Osteocyte (in vitro differentiated cells): ENCODE measurements at places on chromosomes 4 and X. TPM values are rescaled to one million over a fixed set of nuclear protein-coding genes. Genes with fewer than 3 reads are reported as not detected.
A peak's percentile ranks its signal among the peaks of the same experiment; 100 is the strongest.

GRCh38 chrX:153917869-153918268, 8.2 kb downstream of the ARHGAP4 start:
- no peak for DNase-seq

DNA sequence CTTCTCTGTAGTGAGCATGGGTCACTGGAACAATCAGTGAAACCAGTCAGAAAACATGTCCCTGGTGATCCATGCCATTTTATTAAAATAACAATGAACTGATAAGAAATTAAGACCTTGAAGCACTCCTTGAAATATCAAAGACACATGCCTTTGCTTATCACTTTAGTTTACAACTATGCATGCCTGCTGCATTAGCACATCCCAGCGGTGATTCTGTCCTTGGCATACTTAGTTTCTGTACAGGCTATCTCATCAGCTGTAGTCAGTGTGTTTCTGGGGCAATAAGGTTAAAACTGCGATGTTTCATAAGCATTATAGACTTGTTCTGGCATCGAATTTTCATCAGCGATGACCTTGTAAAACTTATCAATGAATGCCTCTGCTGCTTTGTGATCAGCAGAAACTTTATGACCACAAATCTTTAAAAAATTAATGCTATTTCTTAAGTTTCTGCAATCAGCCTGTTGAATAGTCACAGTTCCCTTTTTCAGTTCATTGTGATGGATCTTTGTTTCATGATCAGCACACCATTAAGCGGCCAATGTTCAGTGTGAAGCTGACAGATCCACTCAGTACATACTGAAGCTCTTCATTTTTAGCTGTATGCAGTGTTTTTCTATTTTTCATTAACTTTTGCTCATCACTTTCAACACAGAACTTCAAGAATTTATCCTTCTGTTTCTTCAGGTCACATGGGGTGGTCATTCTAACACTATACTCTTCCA, 150.5 kb downstream of the RNF150 start:
- no peak for DNase-seq

- no peak for DNase-seq
Measured at GRCh38 chrX:106955004-106955772, 35.0 kb downstream of the CLDN2 start.

- no peak for DNase-seq
Measured at GRCh38 chr4:73731968-73732610, 8.3 kb upstream of the CXCL8 start.

GRCh38 chrX:41180194-41180908, 95.1 kb downstream of the USP9X start:
- no peak for DNase-seq

Gene LRP2BP
- total RNA-seq: 0.31 and 0.59 TPM in 2 replicates

GRCh38 chr4:521636-522330, 22.8 kb downstream of the PIGG start:
- no peak for DNase-seq

GRCh38 chr4:22515145-22515887, 550 bp downstream of the ADGRA3 start:
- peak; percentile 85 for DNase-seq

Gene ATP7A
- total RNA-seq: 16.2 and 17.6 TPM in 2 replicates

GRCh38 chr4:159545556-159545955, 442.7 kb downstream of the RAPGEF2 start:
- no peak for DNase-seq

Gene MAGEB17
- total RNA-seq: not detected in 2 replicates

- no peak for DNase-seq
Measured at GRCh38 chr4:61312526-61312925, 112.4 kb downstream of the ADGRL3 start.

DNA sequence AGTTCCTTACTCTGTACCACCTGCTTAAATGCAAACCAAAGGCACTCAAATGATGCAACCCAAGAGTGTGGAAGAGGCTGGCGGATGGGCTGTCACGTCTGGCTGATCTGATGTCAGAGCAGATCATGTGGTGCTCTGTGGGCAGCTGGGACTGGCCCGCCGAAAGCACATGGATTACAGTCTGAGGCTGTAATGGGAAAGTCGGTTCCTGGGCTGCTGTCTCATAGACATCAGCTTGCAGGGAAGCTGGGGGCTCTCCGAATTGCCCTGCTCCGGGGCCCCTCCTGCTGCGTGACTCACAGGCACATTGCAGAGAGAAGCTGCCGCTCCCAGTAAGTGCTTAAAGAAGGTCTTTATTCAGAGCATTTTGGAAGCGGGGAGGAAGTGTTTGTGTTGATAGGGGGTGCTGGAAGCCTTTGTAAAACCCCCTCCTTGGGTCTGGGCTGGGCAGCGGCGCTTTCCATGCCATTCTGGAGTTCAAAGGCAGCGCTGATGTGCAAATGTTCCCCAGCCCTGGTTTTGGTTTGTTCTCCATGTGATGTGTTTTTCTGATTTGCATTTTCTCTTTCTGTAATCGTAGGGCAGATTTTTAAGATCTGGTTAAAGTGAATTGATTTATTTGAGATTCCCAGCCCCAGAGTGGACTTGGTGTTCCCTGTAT, 181.1 kb downstream of the LARP7 start:
- peak; percentile 86 for DNase-seq

Gene RASGEF1B
- total RNA-seq: 0.64 and 0.84 TPM in 2 replicates

Gene MAGEC1
- not detected in 2 replicates for total RNA-seq

Gene NOP14
- 29.3 and 29.6 TPM in 2 replicates for total RNA-seq

- no peak for DNase-seq
Measured at GRCh38 chr4:124526331-124526730, 186.2 kb downstream of the ANKRD50 start.

- DNase-seq: no peak
Measured at GRCh38 chrX:129698150-129698549, 40.6 kb upstream of the XPNPEP2 start.

Gene BLOC1S4
- total RNA-seq: 14.9 and 16.1 TPM in 2 replicates

- DNase-seq: no peak
Measured at GRCh38 chr4:87077914-87078585, 142.4 kb downstream of the KLHL8 start.

DNA sequence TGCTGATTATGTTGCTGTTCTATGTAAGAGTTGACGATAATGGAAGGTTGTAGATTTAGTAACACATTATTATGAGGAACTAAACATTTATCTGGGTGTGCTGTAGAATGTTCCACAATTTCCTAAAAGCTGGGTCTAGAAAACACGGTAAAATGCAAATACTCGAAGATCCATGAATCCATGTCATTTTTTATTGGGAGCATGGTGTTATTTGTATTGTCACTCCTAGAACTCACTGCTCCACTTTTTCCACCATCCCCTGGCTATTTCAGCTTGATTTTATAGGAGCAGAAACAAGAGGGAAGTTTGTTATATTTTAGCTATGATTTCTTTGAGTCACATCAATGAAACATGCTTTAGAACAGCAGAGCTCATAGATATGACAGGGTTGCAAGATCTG, 155.0 kb upstream of the ANK2 start:
- no peak for DNase-seq

DNA sequence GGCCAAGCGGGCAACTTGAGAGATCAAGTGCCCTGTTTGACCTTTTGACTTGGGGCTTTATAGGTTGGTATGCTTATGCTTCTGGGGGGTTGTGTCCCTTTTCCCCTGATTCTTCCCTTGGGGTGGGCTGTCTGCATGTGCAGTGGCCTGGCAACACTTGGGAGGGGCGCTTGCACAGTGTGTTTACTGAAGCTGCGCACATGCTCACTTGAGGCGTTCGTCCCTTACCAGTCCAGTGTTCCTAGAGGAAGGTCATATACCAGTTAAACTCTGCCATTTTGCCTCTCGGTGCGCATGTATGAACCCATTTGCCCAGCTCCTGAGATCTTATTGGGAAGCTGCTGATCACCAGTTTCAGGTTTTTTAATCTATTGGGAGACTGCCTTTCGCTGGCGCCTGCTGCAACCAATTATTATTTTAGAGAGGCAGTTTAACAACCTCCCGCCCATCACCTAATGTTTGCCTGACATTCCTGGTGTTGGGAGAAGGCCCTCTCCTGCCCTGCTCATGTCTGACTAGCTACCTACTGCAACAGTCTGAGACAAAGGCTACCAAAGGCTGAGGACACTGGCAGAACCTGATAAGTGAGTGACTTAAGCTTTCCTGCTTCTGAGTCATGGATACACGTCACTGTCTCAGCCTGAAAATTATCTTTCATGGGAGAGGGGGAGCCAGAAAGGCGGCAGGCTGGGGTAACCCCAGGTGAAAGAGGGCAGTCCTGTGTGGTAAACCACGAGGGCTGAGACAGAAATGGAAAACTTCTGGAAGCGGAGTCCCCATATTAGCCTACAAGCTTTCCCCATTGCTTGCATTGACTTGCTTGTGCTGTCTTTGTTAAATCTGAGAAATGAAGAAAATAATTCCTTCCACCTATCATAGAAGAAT, 97.6 kb downstream of the CPE start:
- no peak for DNase-seq

- DNase-seq: no peak
Measured at GRCh38 chr4:151983854-151984253, 223.0 kb upstream of the GATB start.

DNA sequence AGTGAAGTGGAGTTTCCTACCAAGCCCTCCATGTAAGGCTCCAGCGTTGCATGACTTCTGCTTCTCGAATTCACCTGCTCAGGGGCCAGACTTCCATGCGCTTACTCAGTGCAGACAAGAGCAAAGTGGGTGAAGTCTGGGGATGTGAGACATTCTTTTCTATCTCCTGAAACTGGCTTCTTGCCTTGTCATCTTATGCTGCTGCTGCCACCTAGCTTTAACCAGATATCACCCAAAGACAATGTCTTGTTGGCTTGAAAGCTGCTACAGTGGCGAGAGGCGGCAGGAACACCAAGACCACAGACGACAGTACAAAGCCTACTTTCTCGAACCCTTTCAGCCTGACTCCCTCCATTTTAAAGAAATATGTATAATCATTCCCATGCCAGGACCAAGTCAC, 103.6 kb upstream of the ADGRG2 start:
- no peak for DNase-seq

Gene WWC2
- total RNA-seq: 47.2 and 53.5 TPM in 2 replicates

GRCh38 chr4:174358410-174358809, 74.7 kb downstream of the CEP44 start:
- DNase-seq: no peak

DNA sequence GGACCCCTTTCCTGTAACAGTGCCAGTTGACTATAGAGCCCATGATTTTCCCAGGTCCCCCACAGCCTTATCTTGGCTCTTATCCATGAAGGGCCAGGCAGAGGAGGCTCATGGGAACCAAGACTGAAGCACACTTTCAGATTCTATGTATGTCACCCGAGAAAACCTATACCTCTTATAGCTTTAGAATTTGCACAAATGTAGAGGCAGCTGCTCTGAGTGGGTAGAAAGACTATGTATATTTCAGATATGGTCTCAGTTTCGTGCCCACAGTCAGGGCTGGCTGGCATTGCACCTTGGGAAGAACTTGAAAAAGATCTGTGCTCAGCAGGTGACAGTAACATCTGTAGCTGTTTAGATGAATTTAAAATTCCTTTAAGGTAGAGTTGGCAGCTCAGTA, 8.3 kb upstream of the LNX1 start:
- no peak for DNase-seq

Gene TMPRSS11F
- total RNA-seq: not detected in 2 replicates

DNA sequence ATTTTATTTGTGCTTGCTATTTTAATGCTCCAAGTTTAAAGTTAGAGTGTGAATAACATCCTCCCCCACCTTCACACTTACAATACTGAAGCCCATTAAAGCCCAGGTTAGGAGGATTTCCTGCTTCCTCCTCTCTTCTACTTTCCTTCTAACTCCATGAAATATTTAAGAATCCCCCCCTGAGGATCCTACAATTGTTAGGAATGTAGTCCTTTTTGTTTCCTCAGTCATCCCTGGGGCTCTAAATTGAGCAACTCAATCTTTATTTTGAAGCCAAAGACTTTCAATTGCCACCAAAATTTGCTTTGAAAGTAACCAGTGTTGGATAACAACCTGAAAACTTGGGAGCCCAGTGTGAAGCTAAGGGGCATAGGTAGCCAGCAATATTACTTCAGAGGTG, 276.9 kb downstream of the FAM47A start:
- no peak for DNase-seq

Gene MSMO1
- 34.9 and 36.9 TPM in 2 replicates for total RNA-seq

Gene RBM46
- not detected in 2 replicates for total RNA-seq

Gene SPP1
- 5.6 and 6.5 TPM in 2 replicates for total RNA-seq

DNA sequence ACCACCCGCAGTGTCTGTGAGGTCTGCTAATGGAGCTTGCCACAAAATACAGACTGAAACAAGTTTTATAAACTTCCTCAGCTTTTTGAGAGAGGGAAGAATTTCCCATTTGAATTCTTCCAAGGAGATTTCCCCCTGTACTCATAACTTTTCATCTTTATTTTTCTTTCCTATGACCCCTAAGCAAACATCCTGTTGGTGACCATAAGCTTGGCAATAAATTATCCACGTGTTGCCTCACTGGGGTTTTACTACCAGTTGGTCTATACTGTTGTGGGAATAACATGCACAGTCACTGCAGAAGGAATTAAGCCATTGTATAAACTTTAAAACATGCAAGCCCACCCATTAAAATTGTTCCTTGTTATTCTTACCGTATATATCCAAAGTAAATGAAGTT, 86.2 kb downstream of the SLC39A8 start:
- DNase-seq: no peak

DNA sequence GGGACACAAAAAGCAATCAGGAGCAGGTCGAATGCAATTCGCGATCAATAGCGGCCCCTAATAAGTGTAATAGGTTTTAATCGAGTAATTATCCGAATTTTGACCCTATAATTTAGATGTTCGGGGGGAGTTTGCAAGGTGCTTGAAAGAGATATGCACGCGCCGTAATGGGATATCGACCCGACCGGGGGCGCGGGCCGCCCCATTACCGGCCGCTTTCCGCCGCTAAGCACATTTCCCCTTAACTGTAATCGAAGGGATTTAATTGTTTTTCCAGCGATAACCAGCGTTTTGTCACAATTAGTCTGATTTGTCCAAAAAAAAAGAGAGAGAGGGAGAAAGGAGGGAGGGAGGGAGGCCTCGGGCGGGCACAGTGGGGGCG, 997 bp downstream of the NKX1-1 start:
- no peak for DNase-seq

GRCh38 chr4:62806816-62807215, 1602.4 kb downstream of the TECRL start:
- DNase-seq: no peak

Gene MMRN1
- not detected in 2 replicates for total RNA-seq

Gene ETDA
- not detected in 2 replicates for total RNA-seq

GRCh38 chr4:146458594-146458993, 63.1 kb downstream of the SLC10A7 start:
- DNase-seq: no peak

DNA sequence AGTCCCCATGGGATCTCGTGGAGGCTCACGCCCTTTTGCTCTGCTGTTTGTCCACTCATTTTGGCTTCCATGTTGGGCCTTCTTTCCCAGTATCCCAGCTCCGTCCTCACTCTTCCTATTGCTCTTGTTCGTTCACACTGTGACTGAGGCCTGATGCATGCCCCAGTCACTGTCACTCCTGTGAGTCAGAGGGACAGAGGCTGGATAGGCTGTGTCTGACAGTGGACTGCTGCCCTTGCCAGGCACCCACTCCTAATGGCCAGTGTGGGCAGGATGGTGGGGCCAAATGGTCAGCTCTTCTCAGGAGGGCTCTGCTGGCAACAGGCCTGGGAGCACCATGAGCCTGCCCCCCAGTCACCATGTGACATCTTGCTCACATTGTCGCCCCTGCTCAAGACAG, 40.0 kb downstream of the HADH start:
- DNase-seq: no peak

GRCh38 chr4:16582526-16582925, 315.9 kb downstream of the LDB2 start:
- DNase-seq: no peak

- DNase-seq: no peak
Measured at GRCh38 chrX:45479835-45480422, 279.3 kb upstream of the DIPK2B start.

- no peak for DNase-seq
Measured at GRCh38 chr4:184817494-184818215, 8.1 kb downstream of the ACSL1 start.
